Stimulated activated CD8-positive, alpha-beta memory T cell treated with anti-CD3 and anti-CD28 coated beads, Interleukin-12 subunit alpha, Interleukin-12 subunit beta, amount 100 ng/mL, for 1 hour (primary cell): ENCODE measurements at places on chromosomes 11 and 22.

- no peak for DNase-seq
Observed at GRCh38 chr11:110508786-110509185, 79.0 kb downstream of the FDX1 start.

DNA sequence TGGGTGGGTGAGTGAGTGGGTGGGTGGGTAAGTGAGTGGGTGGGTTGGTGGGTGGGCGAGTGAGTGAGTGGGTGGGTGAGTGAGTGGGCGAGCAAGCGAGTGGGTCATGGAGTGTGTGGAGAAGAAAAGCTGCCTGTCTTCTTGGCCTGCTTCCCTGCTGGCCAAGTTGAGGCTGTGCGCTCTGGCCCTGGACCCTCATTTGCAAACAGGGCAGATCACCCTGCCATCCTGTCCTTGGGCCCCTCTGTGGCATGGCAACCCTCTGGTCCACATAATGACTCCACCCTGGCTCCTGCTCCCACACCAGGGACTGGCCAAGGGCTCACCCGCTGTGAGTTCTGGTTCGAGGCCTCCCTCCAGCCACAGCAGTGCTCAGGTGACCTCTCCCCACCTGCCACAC, 35.1 kb downstream of the CAPN1 start:
- no peak for DNase-seq

- DNase-seq = no peak
Observed at GRCh38 chr11:40328890-40329614, 1130.4 kb downstream of the LRRC4C start.

DNA sequence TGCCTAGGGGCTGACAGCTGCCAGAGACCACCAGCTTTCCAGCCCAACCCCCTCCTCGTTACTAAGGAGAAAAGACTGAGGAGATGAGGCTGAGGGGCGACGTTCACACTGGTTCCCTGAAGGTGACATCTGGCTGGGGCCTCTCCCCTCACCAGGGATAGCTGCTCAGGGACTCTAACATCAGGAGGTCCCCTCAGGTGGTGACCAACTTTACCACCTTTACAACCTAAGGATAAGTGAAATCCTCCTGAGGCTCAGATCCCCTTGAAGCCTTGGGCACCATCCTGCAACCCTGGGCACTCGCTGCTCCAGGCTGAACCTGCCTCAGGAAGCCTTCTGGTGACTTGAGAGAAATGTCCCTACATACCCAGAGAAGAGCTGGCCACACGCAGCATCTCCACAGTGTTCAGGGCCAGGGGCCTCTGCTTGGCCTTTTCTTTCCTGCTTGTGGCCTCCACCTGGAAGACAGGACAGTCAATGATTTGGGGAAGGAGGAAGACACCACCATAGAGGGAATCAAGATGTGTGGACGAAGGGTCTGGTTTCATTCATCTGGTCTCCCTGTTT, 12.4 kb upstream of the PPM1F start:
- DNase-seq = no peak
